ENCODE measurements at places on chromosomes 5 and 9.

GRCh38 chr5:13566871-13567339 is 377.6 kb downstream of the DNAH5 start:
- DNase-seq, result no peak

DNA sequence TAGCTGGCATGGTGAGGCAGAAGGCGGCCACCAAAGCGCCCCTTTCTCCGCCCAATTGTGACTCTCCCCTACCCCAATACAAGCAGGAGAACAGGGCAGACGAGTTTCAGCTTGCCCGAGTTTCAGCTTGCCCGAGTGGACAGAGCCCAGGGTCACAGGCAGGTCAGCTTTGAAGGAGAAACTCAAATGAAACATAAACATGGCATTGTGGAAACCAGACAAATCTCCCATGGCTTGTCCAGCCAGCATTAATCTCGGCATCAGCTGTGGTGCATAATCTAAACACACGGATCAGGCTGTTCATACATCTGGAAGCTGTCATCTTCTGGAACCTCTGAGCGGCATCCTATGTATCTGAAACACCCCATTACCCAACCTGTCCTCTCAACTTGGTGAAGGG is 16.9 kb downstream of the PTCH1 start:
- DNase-seq, result no peak

DNA sequence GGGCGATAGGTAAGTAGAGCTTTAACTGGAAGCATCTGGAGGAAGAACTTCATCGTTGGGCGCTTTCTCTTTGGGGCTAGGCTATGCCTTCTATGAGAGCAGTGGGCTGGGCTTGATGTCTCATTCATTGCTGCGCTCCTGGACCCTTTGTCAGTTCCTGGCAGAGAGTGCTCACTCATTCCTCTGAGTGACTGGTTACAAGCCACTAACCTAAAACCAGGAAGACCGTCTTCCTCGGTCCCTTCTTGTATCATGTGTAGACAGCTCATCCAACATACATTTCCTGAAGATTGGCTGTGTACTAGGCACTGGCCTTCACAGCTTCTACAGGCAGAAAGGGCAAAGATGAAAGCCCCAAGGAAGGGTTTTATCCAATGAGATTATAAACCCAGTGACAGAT is 6.4 kb downstream of the SWI5 start:
- no peak for DNase-seq

GRCh38 chr5:116032991-116033390 is 719 bp downstream of the ARL14EPL start:
- no peak for DNase-seq

- DNase-seq, result no peak
Measured at GRCh38 chr5:55636683-55637082, 75.4 kb downstream of the SLC38A9 start.

DNA sequence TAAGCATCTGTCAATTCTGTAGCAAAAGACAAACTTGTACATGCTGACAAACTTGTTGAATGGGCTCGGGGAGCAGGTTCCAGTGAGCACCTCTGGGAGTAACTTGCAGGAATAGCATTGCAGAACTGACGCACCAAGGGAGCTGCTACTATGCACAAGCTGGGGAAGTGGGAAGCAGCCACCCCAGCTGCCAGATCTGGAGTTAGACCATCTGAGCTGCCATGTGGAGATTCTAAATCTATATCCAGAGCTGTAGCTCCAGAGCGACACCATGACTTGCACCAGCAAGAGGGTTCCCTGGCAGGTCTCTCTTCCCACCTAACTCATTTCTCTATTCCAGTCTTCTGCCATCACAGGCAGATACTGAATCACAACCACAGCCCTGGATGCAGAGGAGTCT is 346.0 kb upstream of the PANK3 start:
- no peak for DNase-seq

DNA sequence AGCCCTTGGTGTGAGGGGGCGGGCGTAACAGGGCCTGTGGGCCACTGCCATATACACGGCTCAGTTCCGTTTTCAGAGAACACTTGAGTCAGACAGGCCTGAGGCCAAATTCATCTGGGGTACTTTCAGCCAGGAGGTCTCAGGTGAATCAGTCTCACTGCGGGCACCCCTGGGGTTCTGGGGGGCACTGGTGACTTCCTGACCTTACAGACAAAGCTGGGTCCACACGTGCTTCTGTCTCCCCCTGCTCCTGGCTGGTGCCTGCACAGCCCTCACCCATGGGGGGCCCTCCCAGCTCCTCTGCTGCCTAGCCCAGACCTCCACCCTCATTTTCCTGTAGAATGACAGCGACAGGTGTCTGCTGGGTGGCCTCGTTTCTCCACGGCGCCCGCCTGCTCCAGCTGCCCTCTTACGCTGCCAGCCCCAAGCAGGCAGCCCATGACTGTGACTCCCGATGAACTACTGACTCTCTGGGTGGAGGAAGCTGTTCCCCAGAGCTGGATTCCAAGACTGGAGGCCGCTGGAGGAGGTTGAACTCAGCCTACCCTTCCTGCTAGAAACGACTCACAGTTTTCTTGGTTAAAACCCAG is 374.1 kb upstream of the IRX4 start:
- no peak for DNase-seq

DNA sequence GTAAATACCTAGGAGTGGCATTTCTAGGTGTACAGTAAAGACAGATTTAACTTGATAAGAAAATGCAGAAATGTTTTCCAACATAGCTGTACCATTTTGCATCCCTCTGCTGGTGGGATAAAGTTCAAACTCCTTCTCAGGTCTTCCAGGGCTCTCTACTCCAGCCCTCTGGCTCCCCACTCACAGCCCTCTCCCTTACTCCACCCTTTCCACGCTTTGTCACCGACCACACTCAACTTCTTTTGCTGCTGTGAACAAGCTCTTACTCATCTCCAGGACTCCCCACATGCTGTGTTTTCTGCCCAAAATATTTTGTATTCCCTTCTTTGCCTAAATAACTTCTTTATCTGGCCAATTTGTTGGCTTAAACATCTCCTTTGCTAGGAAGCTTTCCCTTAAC is 90.6 kb upstream of the OSMR start:
- no peak for DNase-seq

DNA sequence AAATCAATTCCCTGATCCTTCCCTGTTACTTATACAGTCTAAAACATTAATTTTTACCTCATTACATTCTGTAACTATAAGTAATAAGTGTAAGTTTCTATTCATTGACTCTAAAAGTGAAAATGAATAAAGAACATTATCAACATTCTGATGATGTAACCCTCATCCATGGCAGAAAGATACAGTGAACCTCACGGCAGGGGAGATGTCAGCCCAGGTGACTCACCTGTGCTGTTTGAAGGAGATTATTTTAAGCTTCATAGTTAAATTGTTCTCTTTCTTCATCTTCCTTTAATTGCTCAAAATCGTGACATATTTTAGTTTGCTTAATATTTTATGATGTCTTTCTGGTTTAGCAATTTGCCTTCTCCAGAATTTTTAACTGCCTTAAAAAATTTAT is 268.1 kb downstream of the FSTL4 start:
- DNase-seq, result no peak

DNA sequence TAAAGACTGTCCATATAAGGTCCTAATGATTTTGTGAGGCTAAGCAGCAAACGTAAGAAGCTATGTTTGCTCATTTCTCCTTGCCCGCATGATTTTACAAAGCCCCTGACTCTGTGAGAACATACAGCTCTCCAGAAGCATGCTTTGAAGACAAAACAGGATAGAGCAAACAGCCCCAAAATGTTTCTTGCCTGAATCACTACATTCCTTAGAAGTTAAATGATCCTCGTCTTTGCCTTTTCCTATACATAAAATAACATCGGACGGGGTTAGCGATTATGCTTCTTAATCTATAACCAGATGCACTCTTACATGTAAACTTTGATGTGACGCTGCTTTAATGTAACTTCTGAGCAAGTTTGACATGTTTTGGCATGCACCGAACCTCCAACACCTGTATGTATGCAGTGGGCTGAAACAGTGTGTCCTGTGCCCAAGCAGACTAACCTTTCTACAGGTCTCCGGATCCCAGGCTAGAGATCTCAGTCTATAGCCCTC is 353.7 kb downstream of the CETN3 start:
- DNase-seq, result no peak

GRCh38 chr9:26510137-26510536 is 382.5 kb downstream of the CAAP1 start:
- DNase-seq, result no peak

DNA sequence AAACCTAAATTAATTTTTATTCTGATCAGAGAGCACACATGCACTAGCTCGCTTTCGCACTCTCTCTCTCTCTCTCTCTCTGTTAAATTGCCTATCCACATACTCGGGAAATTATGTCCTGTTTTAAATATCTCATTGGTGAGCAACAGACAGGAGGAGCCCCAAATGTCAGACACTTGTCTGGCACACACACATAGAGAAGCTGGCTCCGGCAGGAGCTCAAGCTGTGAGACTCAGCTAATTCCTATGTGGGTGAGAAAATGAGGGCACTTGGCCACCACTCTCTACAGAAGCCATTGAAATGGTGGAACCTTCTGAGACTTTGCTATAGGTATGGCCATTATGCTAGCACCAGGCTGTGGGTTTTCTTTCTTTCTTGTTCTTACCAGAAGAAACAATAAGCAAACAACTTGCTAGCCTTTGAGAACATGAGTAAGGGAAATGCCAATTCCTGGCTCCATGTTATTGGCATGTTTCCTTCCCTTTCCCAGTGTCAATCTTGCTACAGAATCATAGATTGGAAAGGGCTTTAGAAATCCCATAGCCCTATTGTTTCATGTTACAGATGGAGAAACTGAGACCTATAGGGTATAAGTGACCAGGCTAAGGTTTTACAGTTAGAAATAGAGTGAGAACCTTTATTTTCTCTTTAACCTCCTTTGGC is 9.0 kb downstream of the RFX3 start:
- DNase-seq, result no peak

GRCh38 chr5:170743876-170744212 is 39.7 kb upstream of the GABRP start:
- DNase-seq, result no peak

- DNase-seq, result no peak
Measured at GRCh38 chr5:54745599-54745998, 228.0 kb downstream of the SNX18 start.

DNA sequence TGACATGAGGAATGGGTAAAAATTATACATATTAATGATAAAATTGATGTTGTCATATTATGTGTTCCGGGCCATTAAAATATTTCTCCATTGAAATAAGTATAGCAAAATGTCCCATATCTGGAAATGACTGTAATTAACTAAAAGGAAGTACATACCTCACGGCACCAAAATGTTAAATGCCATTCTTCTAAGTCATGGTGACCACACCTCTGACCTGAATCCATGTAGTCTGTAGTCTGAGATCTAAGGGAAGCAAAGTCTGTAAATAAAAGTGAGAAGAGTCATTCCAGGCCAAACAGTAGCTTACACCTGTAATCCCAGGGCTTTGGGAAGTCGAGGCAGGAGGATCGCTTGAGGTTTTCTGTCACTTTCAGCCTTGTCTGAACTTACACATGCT is 8.7 kb upstream of the GDA start:
- DNase-seq, result no peak

DNA sequence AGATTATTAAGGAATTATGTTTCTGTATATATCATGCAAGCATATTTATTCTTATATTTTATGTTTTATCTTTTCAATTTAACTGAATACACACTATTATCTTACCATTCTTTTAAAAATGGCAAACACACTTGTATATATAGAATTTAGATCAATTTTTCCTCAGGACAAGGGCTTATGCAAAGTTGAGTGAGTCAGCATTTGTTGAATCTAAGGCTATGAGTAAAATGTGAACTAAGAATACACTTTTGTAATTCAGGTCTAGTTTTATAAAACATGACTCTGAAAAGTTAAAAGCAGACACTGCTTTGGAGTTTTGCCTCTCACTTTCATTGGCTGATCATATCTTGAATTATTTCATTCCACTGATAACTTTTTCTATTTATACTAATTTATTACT is 127.8 kb downstream of the FOCAD start:
- DNase-seq, result no peak

GRCh38 chr9:110890416-110890815 is 147.9 kb downstream of the LPAR1 start:
- DNase-seq, result no peak

DNA sequence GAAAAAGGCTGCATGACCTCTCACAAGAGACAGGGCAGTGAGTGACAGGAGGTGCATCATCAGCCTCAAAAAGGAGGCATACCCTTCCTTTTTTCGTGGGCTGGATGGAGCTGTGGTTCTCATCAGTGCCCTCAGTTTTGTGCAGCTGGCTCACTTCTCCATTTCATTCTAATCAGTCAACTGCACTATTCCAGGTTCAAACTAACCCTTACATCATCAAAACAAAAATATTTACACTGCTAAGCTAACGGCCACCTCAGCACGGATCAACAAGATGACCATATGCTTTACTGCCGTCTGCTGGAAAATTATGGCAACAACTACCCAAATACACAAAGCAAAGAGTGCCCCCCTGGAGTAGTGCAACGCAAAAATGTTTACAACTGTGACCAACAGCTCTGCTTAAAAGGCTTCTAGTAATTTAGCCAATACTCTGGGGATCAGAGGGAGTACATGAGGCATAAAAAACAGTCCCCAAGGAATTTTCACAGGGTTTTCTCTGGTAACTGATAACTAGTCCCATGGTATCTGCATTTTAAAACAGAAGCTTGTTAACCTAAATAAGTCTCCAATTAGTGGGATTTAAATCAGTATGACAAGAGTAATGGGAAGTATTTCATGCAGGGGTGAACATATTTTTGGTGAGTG is 10.8 kb downstream of the KCNV2 start:
- no peak for DNase-seq

DNA sequence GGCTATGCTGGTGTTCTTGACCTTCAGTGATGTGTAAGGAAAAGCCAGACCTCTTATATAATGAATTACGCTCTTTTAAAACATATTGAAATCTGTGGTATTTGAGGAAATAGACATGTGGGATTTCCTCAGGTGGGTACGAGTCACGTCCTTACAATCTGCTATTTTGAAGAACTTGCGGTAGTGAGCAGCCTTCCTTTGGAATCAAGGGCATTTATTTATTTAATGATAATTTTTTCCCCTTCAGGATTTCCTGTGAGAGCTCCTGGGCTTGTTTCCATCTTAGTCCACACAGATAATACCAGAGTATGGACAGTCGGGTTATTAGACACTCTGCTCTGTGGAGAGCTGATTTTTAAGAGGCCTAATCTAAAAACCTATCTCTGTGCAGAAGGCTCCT is 167.9 kb downstream of the ARHGEF28 start:
- no peak for DNase-seq

- no peak for DNase-seq
Measured at GRCh38 chr5:52886206-52886605, 98.5 kb downstream of the ITGA1 start.

DNA sequence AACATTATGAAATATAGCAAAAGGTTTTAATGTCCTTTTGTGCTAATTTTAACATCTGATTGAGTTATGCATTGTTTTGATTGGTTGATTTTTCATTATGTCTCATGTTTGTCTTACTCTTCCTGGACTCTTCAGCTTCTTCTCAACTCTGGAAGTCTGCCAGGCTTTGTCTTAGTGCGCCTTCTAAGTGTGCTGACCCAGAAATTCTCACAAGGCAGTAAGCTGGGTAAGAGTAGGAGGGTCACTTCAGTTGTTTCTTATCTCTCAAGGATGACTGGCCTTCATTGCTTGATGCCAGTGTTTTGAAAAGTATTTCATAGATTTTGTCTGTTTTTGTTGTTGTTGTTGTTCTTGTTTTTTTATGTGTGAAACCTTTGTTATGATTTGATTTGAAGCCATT is 59.2 kb downstream of the RIC1 start:
- no peak for DNase-seq
